SK-N-SH (cell line): ENCODE measurements at places on chromosomes 4 and X. TPM values are rescaled to one million over a fixed set of nuclear protein-coding genes. Genes with fewer than 3 reads are reported as not detected.

Gene MMRN1
- polyA plus RNA-seq, result not detected in 2 replicates

Gene AKAP17A
- polyA plus RNA-seq, result 38.7 and 43.8 TPM in 2 replicates

DNA sequence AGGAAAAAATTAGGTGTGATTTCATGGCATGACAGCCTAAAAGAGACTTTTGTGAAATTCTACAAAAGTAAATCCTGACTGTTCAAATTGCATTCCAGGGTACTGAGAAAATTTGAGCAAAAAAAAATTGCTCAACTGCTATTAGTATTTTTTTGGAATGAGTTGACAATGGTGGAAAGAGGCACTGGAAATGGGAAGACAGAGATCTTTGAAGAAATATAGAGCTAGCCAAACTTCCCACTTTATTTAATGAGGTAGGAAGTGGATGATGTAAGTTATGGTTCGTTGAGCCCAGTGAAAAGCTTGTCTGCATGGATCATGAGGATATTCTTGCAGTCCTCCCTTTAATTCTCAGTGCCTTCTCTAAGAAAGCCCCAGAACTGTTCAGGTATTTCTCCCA is 183.8 kb downstream of the PTTG2 start:
- no peak for DNase-seq
- no peak overlapping the region for H3K27ac ChIP-seq
- no peaks in the 10 kb centered on the region for H3K27me3 ChIP-seq
- H3K4me1 ChIP-seq, result peaks cover 6% of the 10 kb centered on the region; the same call in 1 of the 2 replicates
- no peaks in the 10 kb centered on the region; the same call in 1 of the 2 replicates for H3K36me3 ChIP-seq

DNA sequence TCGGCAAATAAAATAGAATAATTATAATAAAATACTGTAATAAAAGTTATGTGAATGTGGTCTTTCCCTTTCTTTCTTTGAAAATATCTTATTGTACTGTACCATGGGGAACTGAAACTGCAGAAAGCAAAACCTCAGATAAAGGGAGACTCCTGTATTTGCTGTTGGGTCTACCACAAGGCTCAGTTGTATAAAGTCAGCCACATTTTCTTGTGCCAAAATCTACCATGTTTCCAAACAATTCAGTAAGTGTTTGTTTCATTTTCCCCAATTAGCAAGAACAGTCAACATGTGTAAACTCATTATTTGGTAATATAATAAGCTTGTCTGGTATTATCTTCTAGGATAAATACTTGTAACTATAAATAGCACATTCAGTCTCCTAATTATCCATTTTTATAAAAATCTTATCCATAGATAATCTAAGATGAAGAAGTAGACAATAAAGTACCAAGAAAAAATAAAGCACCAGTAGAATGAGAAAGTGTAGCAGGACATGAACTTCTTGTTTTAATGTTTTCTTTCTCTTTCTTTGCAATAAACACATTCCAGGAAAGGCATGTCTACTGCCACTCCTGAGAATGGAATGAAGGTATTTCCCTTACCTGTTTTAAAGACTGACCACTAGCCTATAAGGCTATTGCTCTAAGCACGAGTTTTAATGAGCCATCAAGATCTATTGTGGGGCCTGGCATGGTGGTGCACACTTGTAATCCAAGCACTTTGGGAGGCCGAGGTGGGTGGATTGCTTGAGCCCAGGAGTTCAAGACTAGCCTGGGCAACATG is 15.0 kb upstream of the OTUD4 start:
- DNase-seq, result no peak
- H3K36me3 ChIP-seq, result no peaks in the 10 kb centered on the region
- H3K27ac ChIP-seq, result no peak overlapping the region
- no peaks in the 10 kb centered on the region for H3K27me3 ChIP-seq
- no peaks in the 10 kb centered on the region for H3K4me1 ChIP-seq
- no peak overlapping the region for H3K4me3 ChIP-seq

Gene HEPH
- polyA plus RNA-seq, result 8.6 and 11.5 TPM in 2 replicates

Gene MGARP
- polyA plus RNA-seq, result 20.3 and 22.9 TPM in 2 replicates

DNA sequence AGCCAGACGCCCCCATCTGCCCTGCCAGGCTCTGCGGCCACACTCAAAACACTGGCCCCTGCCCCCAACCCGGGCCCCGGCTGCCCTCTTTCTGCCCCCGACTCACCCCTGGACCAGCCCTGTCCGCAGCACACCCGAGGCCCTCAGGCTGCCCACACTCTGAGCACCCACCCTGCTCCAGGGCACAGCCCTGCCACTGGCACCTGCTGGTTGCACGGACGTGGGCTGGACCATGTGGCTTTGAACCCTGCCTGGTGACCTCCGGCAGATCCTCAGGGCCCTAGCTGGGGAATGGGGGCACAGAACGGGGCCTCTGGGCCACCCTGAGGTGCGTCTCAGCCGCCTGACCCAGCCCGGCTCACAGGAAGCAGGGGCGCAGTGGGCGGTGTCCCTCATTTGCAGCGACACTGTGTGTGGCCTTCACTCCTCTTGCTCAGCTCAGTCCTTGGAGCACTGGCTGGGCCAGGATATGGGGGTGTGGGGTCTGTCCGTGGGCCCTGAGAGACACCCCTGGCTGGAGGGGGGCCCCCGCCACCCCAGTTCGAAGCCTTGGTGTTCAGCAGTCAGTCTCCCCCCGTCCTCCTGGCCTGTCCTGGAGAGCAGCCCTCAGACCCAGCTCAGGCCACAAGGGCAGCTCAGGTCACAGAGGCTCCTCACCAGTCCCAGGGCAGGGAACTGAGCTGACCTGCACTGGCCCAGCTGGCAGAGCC is 73.2 kb downstream of the FAM53A start:
- H3K36me3 ChIP-seq, result no peaks in the 10 kb centered on the region
- no peaks in the 10 kb centered on the region for H3K4me1 ChIP-seq
- no peaks in the 10 kb centered on the region for H3K27me3 ChIP-seq
- DNase-seq, result no peak
- no peak overlapping the region for H3K4me3 ChIP-seq
- no peak overlapping the region for H3K27ac ChIP-seq

- H3K27me3 ChIP-seq, result no peaks in the 10 kb centered on the region
- no peaks in the 10 kb centered on the region for H3K36me3 ChIP-seq
- no peak for DNase-seq
- no peak overlapping the region for H3K4me3 ChIP-seq
- H3K27ac ChIP-seq, result no peak overlapping the region
Measured at GRCh38 chr4:102493794-102494193, 7.4 kb upstream of the NFKB1 start.

Gene NAP1L2
- polyA plus RNA-seq, result 0.12 and 0.19 TPM in 2 replicates

GRCh38 chrX:152601848-152602616 is 35.7 kb upstream of the GABRQ start:
- no peak overlapping the region for H3K4me3 ChIP-seq
- no peaks in the 10 kb centered on the region for H3K4me1 ChIP-seq
- peak; percentile 6 for DNase-seq
- H3K27ac ChIP-seq, result no peak overlapping the region
- no peaks in the 10 kb centered on the region for H3K27me3 ChIP-seq

DNA sequence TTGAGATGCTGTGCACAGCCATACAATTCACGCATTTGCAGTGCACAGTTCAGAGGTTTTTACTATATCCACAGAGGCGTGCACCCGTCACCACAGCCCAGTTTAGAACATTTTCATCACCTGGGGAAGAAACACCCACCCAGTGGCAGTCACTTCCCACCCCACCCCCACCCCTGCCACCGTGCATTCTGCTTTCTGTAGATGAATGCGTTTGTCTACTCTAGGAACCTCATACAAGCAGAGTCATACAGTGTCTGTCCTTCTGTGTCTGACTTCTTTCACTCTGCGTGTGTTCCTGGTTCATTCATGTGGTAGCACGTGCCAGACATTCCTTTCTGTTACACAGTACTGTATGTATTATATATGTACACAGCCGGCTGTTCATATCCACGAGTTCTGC is 122.8 kb downstream of the TBL1X start:
- H3K27me3 ChIP-seq, result no peaks in the 10 kb centered on the region; the same call in 1 of the 2 replicates
- H3K4me3 ChIP-seq, result no peak overlapping the region
- no peak for DNase-seq
- no peaks in the 10 kb centered on the region for H3K36me3 ChIP-seq
- H3K4me1 ChIP-seq, result peaks cover 4% of the 10 kb centered on the region; the same call in 1 of the 2 replicates

DNA sequence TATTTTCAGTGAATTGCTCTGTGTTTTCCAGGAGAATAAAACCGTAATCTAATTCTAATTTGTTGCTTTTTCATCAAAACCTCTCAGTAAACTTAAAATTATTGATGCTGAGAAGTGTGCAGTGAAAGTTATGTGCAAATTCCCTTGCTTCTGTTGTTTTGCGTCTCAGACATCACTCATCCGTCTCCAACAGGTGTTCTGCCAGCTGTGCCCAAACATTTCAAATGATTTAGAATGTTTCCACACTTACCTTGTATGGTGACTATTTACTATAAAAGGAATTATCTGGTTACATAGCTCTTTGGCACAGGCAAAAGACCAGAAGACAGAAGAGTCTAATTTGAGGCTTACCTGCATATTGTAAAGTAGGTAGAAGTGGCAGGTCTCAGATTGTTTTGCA is 184.0 kb downstream of the BMPR1B start:
- no peak overlapping the region for H3K27ac ChIP-seq
- no peak overlapping the region for H3K4me3 ChIP-seq
- no peak for DNase-seq
- H3K36me3 ChIP-seq, result no peaks in the 10 kb centered on the region
- H3K4me1 ChIP-seq, result no peaks in the 10 kb centered on the region

DNA sequence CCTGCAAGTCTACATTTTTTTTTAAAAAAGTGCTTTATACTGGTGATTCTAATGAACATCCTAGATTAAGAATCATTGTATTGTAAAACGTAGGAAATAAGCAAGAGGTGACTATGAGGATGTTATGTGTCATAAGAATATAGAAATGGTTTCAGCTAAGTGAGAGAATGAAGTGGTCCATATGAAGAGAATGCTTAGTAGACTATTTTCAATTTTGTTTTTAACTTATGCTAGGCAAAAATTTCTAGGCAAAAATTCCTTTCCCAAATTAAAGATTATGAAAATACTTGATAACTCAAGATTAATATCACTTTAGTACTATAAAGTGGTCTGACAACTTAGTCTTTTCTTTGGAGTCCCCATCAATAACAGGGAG is 825 bp downstream of the DYNLT3 start:
- no peaks in the 10 kb centered on the region for H3K36me3 ChIP-seq
- H3K4me3 ChIP-seq, result peak overlapping the region; percentile 56; the same call in 1 of the 2 replicates
- H3K27me3 ChIP-seq, result no peaks in the 10 kb centered on the region
- H3K4me1 ChIP-seq, result no peaks in the 10 kb centered on the region; the same call in 1 of the 2 replicates

DNA sequence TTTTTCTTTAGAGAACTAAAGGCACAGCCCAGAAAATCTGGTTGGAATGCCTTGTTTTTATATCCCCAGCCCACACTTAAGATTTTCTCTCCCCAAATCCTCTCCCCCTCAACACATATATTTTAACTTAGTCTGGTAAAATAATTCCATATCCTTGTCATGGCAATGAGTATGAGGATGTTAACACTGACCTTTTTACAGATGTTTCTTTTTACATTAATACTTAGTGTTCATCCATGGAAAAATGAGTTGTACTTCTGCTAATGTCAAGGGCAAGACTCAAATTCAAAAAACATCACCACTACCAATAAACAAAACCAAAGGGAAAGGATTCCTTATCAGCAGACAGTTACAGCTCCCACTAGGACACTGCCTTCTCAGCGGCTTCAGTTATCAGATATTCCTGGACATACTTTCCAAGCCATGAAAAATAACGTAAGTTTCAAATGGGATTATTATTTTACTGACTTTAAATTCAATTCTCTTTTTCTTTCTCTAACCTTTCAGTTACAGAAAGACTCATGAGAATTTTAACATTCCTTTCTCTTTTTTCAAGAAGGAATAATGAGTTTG is 83.3 kb downstream of the RASL11B start:
- DNase-seq, result no peak

DNA sequence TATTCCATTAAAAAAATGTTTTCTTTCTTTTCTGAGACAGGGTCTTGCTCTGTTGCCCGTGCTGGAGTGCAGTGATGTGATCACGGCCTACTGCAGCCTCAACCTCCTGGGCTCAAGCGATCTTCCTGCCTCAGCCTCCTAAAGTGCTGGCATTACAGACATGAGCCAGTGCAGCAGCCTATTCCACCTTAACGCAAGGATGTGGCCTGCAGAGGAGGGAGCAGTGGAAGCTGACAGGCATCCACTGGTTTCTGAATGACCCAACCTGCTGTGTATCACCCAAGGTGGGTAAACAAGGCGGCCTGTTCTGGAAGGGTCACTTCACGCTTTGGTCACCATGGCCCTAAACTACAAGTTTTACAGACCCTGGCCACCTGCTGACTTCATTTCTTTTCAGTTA is 60.8 kb downstream of the ACOX3 start:
- no peaks in the 10 kb centered on the region for H3K27me3 ChIP-seq
- no peak for DNase-seq
- peaks cover 14% of the 10 kb centered on the region; the same call in 1 of the 2 replicates for H3K4me1 ChIP-seq
- no peak overlapping the region for H3K4me3 ChIP-seq
- peaks cover 7% of the 10 kb centered on the region; the same call in 1 of the 2 replicates for H3K36me3 ChIP-seq
- H3K27ac ChIP-seq, result no peak overlapping the region

DNA sequence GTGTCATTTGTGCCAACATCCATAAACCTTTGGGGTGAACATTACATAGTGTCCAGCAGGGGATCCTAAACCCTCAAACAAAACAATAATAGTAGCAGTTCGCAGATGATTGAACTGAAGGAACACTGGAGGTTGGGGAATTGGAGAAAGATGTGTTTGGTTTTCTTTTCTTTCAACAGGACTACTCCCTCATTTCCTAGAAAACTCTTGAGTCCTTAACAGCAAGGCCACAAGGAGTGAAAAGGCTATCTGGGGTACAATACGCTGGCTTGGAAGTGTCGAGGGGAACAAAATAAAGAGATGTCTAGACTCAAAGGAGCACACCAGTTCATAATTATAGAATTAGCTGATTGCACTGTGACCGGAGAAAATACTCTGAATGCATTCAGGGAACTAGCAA is 72.1 kb downstream of the IDS start:
- H3K4me1 ChIP-seq, result no peaks in the 10 kb centered on the region
- DNase-seq, result no peak
- H3K27ac ChIP-seq, result no peak overlapping the region
- H3K27me3 ChIP-seq, result no peaks in the 10 kb centered on the region

GRCh38 chrX:55867181-55867651 is 149.7 kb downstream of the RRAGB start:
- H3K27ac ChIP-seq, result no peak overlapping the region
- DNase-seq, result no peak
- H3K4me1 ChIP-seq, result no peaks in the 10 kb centered on the region
- H3K4me3 ChIP-seq, result no peak overlapping the region
- H3K27me3 ChIP-seq, result no peaks in the 10 kb centered on the region

DNA sequence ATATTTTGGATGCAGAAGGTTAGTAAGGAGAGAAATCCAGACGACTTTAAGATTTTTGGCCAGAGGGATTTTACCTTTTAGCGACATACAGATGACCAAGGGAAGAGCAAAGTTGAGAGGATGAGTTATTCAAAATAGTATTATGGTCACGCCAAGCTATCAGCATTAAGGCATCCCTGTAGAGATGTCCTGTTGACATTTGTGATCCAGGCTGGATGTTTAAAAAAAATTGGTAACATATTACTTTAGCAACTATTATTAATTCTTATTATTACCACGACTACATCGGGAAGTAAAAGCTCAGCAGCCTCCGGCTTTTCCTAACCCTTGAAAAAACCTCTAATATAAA is 562 bp upstream of the OSTC start:
- peaks cover 3% of the 10 kb centered on the region; the same call in 1 of the 2 replicates for H3K36me3 ChIP-seq
- H3K4me1 ChIP-seq, result peaks cover 8% of the 10 kb centered on the region
- no peaks in the 10 kb centered on the region for H3K27me3 ChIP-seq
- no peak overlapping the region for H3K27ac ChIP-seq
- H3K4me3 ChIP-seq, result peak overlapping the region; percentile 54
